ENCODE measurements at places on chromosomes 7 and 10.

DNA sequence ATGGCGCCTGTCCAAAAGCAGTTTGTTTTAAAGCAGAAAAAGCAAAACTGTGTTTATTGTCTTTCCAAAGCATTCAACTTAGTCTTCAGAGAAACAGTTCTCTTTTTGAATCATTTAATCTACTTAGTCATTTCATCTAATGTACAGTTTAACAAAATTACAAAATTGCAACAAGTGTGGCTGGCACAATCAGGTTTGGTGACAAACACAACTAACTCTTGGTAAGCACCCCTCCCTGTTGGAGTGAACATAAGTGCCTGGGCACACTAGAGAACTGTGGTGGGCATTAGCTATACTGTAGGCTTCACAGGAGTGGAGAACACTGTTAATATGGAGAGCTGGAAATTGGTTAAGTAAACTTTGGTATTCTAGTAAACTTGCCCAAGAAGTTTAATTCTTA lies 6.9 kb downstream of the CREM start:
- DNase-seq = no peak

DNA sequence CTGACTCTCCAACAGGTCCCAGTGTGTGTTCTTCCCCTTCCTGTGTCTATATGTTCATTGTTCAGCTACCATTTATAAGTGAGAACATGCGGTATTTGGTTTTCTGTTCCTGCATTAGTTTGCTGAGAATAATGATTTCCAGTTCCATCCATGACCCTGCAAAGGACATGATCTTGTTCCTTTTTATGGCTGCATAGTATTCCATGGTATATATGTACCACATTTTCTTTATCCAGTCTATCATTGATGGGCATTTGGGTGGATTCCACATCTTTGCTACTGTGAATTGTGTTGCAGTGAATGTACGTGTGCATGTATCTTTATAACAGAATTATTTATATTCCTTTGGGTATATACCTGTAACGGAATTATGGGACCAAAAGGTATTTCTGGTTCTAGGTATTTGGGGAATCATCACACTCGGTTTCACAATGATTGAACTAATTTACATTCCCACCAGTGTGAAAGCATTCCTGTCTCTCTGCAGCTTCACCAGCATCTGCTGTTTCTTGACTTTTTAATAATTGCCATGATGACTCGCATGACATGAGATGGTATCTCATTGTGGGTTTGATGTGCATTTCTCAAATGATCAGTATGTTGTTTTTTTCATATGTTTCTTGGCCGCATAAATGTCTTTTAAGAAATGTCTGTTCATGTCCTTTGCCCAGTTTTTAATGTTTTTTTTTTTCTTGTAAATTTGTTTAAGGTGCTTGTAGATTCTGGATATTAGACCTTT lies 60.2 kb downstream of the LSMEM1 start:
- peak; percentile 10 for DNase-seq

GRCh38 chr10:97006364-97006763 lies 174.3 kb downstream of the LCOR start:
- DNase-seq = no peak

DNA sequence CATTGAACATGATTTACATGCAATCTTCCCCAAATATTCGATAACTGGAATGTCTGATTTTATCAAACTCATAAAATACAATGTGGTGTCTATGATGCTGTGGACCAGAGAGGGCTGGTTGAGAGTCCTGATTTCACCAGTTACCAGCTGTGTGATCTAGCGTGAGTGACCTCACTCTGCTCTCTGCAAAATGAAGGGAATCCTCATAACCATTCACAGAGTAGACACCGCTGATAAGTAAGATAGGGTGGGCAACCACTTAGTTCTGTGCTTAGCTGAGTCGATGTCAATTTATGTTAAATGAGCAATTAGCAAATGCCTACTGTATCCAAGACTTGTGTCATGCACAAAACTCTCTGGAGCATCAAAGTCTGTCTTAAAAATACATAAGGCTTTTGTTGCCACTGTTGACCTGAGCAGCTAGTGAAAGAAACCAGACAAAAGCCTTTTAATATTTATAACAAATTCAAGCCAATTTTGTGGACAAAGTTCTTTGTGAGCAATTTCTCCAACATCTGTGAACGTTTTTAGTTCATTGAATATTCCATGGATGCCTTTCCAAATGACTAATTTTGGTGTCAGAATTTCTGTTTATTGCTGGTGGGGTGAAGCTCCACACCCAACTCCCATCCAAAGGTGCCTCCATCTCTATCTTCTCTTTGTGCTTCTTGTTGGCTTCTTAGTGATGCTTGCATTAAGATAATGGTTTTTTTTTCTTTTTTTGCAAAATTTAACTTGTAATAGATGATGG lies 314.2 kb downstream of the ADRA2A start:
- peak; percentile 66 for DNase-seq

GRCh38 chr10:103653581-103654037 lies 160.1 kb downstream of the NEURL1 start:
- DNase-seq = no peak

GRCh38 chr7:148723166-148723559 lies 24.5 kb downstream of the CUL1 start:
- no peak for DNase-seq

DNA sequence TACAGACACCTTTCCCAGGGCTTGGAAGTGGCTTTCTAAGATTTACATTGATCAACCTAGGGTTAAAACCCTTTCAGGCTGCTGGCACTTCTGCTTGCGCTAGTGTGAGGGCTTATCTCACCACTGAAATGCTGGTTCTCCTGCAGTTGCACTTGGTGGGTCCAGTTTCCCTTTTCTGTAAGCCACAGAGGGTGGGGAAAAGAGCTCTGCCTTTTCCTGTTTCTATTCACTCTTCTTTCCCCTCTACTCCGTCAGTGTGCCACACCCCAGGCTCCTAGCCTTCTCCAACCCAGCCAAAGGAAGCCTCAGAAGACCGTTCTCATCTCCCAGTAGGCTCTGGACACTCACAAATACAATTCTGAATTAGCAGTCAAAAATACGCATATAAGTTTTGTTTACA lies 19.0 kb upstream of the CAPZA2 start:
- no peak for DNase-seq

DNA sequence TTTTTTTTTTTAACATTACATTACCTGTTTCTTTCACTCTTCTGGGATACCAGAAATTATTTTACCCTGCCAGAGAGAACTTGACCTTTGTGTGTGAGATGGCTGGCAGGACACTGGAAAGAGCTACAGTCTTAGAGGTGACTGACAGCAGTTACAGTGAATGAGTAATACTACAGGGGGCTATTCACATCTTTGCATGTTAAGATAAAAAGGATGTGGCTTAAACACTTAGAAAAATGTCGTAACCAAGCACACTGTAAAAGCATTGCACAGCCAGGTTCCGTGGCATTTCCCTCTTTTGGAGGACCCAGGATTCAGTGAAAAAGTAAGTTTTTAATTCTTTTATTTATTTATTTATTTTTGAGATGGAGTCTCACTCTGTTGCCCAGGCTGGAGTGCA lies 18.8 kb upstream of the TBC1D12 start:
- peak; percentile 6 for DNase-seq

DNA sequence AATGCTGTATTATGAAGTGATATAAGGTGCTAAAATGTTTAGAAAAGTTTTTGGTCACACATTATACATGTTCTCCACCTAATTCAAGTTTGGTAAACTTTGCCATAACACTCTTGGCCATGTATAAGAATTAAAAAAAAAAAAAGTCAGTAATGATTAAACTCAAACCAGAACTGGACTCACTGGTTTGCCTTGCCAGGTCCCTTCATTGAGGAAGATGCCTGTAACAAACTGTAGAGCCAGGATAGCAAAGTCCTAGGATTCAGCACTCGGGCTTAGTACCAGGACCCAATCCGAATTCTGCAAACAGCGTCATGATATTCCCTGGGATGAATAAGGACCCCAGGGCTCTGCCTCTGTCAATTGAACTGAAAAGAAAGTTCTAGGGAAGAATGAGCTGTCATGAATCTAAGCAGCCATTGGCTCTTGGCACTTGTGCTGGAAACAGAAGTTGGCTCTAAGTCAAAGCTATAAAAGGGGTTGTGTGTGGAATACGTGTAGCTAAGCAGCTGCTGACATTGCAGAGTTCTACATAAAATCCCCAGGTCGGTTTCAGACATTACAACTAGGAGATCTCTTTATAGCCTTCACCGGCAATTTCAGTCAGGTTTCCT lies 216.9 kb downstream of the C7orf25 start:
- no peak for DNase-seq

DNA sequence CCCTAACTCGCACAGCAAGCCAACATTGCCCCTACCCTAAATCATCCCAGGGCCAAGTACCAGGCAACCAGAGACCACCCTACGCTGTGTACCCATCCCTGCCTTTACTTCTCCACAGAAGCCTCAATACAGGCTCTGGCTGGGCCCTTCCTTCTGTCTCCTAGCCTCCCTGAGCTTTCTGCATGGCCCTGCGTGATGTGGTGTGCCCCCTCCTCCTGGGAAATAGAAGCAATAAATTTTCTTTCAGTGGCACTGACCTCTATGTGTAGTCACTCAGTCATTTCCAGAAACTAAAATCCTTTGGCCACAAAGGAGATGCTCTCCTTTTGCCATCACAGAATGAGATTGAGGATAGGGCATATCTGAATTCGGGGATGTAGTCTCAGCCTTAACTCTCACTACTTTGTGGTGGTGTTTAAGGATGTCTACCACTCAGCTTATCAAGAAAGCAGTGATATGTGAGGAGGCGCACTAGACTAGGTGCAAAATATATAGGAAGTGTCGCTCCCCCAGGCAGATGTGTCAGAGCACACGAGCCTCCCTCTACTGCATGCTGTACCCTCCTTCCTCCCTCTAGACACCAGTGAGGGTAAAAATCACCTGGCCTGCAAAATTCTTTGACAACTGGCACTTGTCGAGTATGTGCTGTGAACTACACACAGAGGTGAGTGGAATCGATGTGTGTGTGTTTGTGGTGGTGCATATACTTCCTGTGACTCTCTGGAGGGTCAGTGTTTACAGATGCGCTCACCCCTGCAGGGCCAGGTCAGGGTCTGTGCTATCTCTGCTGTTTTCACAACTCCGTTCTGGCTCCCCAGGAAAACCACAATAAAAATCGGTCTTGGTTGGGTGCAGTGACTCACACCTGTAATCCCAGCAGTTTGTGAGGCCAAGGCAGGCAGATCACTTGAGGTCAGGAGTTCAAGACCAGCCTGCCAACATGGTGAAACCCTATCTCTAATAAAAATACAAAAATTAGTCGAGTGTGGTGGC lies 825.9 kb upstream of the IGFBP3 start:
- no peak for DNase-seq

DNA sequence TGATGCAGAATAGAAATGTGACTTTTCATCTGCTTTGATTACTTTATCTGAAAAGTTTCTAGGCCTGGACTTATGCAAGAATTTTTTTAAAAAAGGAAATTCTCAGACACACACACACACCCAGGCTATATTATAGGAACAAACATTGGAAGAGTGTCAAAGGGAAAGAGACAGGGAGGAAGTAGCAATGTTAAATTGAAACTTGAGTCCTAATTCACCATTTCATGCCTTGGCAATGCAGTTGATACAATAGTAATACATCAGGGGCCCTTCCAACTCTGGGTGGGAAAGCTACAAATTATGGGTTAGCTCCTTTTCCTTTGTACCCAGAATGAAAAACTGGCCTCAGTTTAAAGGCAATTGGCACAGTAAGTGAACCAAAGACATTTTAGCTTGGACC lies 258.0 kb upstream of the LYZL1 start:
- DNase-seq = no peak

- DNase-seq = peak; percentile 38
Observed at GRCh38 chr10:70672165-70673042, at the start of gene ADAMTS14. Gene ADAMTS14 (plus strand): TSS chr10:70672506. CDS start chr10:70672803, 297 bp downstream.

GRCh38 chr7:149257146-149257545 lies 4.8 kb upstream of the ZNF783 start:
- peak; percentile 23 for DNase-seq

DNA sequence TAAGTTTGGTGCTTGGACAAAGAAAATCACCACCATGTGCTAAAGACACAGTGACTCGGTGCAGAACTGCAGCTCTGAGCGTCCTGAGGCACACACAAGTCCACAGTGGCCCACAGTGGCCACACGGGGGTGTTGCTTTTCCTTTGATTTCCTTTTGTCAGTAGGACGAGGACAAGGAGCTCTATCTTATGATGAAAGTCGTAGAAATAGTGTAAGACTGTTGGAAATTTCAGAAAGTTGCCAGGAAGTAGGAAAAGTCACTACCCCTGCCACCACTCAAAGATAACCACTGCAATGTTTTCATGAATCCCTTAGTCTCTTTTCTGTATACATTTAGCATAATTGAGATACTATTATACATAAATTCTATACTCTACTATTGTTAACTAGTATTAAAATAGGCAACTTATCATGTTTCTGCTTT lies 146.0 kb downstream of the TNS3 start:
- peak; percentile 92 for DNase-seq

- peak; percentile 8 for DNase-seq
Observed at GRCh38 chr7:112018305-112019030, 187.7 kb downstream of the DOCK4 start.

- DNase-seq = peak; percentile 61
Observed at GRCh38 chr7:82740246-82740848, 296.8 kb upstream of the CACNA2D1 start.

DNA sequence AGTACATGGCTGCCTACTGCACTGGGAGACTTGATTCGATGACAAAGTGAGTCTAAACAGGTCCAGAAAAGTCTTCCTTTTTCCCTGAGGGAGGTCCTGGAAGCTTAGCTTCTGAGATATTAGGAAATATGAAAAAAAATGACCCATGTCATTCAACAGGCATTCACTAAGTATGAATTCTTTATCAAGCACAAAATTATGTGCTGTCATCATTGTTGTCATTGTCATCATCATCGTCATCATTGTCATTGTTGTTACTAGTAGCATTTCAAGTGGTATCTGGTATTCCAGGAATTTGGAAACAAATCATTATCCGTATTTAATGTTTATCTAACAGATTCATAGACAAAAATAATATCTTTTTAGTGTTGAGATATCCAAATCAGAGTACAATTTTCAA lies 49.7 kb upstream of the HECTD2 start:
- no peak for DNase-seq

DNA sequence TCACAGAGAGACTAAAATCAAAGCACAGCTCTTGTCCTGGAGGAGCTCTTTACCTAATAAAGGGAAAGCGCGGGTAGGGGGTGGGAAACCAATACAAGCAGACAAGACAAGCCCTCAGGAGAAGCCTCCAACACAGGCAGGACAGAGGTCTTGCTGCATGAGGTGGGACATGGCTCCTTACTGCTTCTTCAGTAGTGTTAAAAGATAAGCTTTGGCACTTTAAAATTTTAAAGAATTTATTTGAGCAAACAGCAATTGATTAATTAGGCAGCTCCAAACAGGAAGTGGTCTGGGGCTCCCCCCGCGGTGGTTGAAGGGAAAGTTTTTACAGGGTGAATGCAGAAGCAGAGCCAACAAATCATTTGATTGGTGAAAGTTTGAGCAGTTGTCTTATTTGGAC lies 50.3 kb upstream of the MACC1 start:
- no peak for DNase-seq
